ENCODE measurements at places on chromosomes 12 and 14.

DNA sequence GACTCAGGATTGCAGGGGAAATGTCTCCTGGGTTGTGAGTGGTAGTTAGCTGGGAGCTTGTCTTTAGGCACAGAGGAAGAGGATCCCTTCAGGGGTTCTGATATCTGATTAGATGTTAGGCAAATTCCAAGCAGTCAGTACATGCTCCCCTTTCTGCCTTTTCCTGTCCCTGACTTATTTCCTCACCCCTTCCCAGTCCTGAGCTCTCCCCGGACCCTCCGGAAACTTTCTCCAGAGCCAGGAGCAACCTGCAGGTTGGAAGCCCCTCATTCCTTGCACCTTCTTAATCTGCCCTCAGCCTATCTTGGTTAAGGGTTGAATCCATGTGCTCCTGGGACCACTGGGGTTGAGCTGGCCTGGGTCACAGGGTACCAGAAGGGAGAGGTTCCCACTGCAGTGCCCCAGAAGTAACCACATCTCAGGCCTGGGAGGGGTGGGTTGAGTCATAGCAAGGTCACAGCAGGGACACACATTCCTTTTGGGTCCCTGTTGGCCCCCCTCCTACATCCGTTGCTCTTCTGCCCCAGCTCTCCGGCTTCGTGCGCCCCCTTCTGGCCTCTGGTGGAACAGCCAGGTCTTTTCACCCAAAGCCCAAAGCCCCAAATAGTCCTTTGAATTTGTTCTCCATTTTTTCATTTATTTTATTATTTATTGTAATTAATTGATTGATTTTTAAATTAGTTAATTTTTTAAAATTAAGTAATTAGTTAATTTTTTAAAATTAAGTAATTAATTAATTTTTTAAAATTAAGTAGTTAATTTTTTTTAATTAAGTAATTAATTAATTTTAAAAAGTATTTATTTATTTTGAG, 1.8 kb downstream of the IGFBP6 start:
- DNase-seq, result peak; percentile 96

DNA sequence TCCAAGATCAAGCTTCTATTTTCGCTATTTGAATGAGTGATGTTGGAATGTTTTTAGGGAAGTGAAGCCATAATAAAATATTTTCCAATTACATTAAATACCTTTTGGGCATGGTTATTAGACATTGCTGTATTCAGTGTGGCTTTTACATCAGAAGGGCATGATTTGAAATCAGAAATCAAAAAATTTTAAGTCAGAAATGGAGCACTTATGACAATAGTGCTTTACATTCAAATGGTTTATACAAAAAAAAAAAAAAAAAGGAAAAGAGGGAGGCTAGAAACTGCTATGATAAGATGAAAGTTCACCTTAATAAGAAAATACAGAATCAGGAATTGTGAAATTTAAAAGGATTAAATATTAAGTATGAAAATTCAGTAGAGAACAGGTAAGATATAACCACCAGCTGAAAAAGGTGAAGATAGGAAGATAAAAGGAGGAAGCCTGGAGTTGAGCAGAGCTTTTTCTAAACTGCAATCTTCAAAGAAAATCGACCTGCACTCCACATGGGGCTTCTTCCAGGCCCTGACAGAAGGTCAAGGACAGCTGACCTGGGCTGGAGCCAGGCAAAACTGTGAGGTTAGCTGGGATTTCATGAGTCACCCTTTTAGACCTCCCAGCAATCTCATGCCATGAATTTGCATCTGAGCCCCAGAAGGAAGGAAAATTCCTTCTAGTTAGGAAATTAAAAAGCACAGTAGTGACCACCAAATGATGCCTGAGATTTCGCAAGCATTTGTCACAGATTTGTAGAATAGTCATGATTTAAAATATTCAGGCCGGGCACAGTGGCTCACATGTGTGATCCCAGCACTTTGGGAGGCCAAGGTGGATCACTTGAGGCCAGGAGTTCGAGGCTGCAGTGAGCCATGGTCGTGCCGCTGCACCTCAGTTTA, 23.4 kb upstream of the BMP4 start:
- DNase-seq, result no peak

DNA sequence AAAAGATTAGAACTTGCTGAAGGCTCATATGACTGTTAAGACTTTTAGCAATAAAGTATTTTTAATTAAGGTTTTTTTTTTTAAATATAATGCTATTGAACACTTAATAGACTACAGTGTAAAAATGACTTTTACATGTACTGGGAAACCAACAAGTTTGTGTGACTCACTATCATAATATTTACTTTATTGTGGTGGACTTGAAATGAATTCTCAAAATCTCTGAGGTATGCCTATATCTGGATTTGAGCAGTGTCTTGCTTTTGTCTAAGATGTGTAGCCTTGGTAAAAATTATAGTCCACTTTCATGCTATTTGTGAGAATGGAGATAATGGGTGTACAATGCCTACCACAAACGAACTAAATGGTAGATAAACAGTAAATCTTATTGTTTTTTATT, 33.9 kb upstream of the NAV3 start:
- DNase-seq, result no peak

- no peak for DNase-seq
Observed at GRCh38 chr12:116528065-116528464, 31.1 kb upstream of the MAP1LC3B2 start.

DNA sequence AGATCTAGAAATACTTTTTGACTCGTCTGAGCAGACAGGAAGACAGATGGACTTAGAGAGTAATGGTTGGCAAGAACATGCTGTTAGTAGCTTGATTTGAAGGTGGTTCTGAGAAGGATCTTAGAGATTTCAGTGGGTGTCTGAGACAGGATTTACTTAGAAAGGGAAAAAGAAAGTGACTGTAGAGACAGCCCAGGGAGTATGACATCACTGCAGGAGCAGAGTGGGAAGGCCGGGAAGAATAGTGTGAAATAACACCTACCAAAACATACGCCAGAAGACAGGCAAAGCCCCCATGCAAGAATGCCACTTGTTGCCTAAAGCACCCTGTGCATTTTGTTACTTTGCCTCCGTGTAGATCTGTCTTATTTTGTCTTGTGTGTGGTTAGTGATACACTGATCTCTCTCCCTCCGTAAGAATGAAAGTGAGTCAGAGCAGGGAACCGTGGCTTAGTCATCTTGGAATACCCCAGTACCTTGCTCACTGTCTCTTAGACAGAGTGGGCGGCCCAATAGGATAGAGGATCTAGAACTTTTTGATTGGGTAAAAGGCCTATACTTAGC, 161.3 kb upstream of the IFNG-AS1 start:
- peak; percentile 70 for DNase-seq

GRCh38 chr12:41221491-41221890, 33.4 kb downstream of the PDZRN4 start:
- no peak for DNase-seq

- no peak for DNase-seq
Observed at GRCh38 chr12:20631711-20632110, 63.4 kb upstream of the SLCO1C1 start.

- DNase-seq, result no peak
Observed at GRCh38 chr12:25286837-25287236, 36.1 kb upstream of the KRAS start.

DNA sequence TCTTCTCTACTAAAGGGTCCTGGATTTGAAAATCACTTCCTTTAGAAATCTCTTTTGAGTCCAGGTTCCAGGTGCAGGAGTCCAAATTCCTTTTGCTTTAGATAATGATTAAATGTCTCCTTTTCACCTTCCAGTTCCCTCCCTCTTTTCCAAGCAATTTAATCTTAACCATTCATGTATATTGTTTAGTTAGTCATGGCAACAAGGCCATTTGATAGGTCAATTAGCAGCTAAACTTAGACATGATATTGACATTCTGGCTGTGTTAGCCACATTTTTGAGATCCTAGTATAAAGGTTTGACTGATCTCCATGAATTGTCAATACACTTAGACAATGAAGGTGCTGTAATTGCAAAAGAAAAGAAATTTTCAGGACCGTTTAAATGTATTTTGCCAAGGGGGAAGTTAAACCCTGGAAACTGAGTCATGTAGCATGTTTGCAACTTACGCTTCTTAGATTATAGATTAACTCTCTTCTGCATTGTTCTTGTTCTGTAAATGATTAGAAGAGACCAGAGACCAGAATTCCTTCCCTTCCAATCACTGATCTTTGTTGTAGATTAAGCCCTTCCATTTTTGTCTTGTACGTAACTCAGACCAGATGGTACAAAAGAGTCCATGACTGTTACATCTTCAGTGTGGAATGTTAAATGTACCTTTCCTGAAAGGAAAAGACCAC, 12.4 kb upstream of the C12orf75 start:
- no peak for DNase-seq

- DNase-seq, result peak; percentile 42
Observed at GRCh38 chr12:104672501-104673265, 215.9 kb downstream of the CHST11 start.

DNA sequence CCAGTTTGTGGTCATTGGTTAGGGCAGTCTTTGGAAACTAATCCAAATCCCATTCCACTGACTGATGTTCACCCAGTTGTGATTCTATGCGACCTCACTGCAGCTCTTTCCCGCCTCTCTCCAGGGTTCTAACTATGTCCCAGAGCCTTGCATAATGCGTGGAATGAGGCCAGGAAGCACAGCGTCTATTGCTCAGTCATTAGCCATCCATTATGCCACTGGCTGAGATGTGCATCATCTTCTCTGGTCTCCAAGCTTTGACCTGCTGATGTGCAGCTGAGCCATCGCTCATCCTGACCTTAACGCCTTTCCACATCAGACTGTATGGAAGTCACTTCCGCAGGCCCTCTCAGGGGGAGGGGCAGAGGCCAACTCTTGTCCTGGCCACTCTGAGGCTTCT, 115.4 kb upstream of the VRK1 start:
- no peak for DNase-seq

- no peak for DNase-seq
Observed at GRCh38 chr14:105126981-105127329, 41.6 kb downstream of the JAG2 start.

DNA sequence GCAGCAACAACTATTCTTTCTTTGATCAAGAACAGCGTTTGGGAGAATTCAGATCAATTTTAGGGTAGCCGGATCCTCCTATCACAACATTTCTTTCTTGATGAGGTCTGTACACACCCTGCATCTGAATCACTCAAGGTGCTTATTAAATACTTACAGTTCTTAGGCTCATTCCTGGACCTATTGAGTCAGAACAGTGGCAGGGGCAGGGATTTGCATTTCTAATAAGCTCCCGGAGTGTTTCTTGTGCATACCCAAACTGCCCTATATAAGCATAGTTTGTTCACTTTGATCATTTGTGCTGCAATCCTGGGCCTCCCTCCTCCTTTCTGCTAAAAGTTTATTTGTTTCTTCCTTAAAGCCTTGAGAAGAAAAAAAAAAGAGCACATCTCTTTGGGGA, 80.5 kb upstream of the RPH3A start:
- no peak for DNase-seq

DNA sequence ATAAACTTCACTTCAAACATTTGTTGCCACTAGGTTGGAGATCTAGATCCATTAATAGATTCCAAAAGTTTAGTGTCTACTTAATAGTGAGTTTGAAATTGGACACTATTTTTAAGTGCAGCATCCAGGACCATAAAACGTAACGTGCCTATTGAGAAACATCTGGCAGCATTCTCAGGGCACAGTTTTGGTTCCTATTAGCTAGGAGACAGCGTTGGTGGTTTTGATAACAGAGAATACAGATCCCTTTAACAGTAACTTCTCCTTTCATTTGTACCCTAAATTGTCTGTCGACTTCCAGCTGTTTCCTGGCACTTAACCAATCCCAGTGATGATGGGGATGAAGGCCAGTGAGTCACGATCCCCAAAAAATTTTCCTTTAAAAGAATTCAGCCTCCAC, 25.8 kb downstream of the KCNK10 start:
- DNase-seq, result no peak

GRCh38 chr14:74616996-74617700, 5.1 kb upstream of the LTBP2 start:
- no peak for DNase-seq

- no peak for DNase-seq
Observed at GRCh38 chr12:124517260-124518050, 50.0 kb downstream of the NCOR2 start.

- no peak for DNase-seq
Observed at GRCh38 chr12:45314770-45315169, 98.9 kb downstream of the ANO6 start.

GRCh38 chr12:47616440-47616839, 89.4 kb downstream of the RPAP3 start:
- no peak for DNase-seq

DNA sequence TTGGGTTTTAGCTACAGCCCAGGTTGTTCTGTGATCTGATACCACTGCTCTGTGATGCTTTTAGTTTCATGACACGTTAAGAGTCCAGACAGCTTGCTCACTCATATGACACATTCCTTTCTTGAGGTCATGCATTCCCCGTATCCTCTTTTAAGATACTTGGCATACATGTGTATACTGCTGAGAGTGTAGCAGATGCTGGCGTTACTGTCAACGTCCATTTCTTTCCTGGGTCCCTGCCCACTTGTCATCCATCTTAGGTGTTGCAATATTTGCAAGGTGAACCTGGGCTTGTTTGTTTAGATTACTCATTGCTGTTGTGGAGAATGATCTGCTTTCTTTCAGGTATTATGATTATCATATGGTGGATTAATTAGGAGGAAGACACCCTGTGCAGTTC, 9.1 kb upstream of the EMP1 start:
- no peak for DNase-seq

GRCh38 chr12:197911-198695, 15.9 kb downstream of the SLC6A12 start:
- DNase-seq, result no peak

- peak; percentile 69 for DNase-seq
Observed at GRCh38 chr12:111438481-111438880, 32.8 kb downstream of the SH2B3 start.

GRCh38 chr14:67392800-67393199, 19.2 kb downstream of the PLEK2 start:
- no peak for DNase-seq

GRCh38 chr14:45060551-45060950, 23.4 kb upstream of the PRPF39 start:
- DNase-seq, result no peak

DNA sequence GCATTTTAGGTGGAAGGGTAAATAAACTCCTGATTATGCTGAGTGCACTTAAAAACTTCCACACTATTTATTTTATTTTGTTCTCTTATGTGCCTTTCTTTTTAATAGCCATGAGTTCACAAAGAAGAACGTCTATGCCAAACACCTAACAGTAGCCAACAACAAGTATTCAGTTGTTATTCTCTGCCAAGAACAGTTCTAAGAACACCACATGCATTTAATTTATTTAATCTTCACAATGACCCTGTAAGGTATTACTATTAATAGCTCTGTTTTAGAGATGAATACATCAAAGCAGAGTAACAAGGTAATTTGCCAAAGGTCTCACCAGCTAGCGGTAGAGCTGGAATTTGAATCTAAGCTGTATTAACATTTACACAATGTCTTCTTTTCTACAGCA, 240.1 kb downstream of the ALG10B start:
- no peak for DNase-seq

All from activated T-cell treated with anti-CD3 and anti-CD28 coated beads, Interleukin-2, amount 50 U/mL, for 48 hours (primary cell).